Inflammatory macrophage treated with lipopolysaccharide for 1 hour (primary cell): ENCODE measurements at places on chromosomes 6 and 20.

- DNase-seq: peak; percentile 96
Measured at GRCh38 chr6:53593001-53593488, 48.1 kb upstream of the GCLC start.

DNA sequence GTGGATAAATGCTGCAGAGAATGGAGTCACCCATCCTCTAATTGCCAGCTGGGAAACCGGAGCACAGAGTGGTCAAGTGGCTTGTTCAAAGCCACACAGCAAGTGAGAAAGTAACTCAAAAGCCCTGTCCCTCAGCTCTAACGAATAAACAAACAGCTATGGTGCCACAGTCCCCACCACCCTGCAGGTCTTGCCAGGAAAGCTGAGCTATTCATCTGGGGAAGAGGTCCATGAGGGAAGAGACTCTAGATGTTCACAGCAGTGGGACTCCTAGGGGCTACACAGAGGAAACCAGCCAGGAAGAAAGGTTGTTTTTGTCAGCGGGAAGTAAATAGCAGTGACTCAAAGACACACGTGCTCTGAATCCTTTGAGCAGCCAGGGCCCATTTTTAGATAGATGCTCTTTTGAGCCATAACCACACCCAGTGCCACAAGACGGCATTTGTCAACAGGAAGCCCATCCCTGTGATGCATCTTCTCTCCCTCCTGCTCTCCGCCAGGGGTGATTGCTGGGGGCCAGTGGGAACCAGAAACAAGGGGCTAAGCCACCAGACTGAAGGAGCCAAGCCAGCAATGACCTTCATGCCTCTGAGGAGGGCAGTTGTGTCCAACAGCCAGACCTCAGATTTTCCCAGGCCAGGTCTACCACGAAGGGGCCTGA, 32.4 kb upstream of the TCP11 start:
- DNase-seq: no peak

DNA sequence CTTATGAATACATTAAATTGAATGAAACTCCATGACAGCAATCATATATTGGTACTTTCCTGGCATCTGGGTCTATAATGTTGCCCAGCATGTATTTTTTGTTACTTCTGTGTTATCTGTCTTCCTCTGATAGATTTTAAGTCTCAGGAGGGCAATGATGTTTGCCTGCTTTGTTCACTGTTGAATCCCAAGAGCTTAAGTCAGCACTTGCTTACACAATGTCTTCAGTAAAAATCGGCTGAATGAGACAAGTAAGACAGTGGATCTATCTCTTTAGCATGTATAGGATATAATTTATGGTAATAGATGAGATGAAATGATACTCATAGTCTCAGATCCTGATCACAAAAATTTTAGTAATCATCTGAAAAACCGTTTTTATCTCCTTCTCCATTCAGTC, 1034.9 kb upstream of the EPHA7 start:
- no peak for DNase-seq

DNA sequence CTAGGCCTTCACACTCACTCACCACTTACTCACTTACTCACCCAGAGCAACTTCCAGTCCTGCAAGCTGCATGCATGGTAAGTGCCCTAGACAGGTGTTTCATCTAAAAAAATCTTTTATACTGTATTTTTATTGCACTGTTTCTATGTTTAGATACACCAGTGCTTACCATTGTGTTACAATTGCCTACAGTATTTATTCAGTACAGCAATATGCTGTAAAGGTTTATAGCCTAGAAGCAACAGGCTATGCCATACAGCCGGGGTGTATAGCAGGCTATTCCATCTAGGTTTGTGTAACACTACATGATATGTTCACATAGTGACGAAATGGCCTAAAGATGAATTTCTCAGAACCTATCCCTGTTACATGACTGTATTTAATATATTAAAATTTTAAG, 37.1 kb upstream of the KCNK5 start:
- no peak for DNase-seq

- no peak for DNase-seq
Measured at GRCh38 chr6:157464653-157465535, 83.9 kb downstream of the ZDHHC14 start.

GRCh38 chr6:140101367-140101766, 726.9 kb upstream of the CITED2 start:
- DNase-seq: no peak

GRCh38 chr6:37556881-37557644, 57.4 kb upstream of the CCDC167 start:
- DNase-seq: no peak

GRCh38 chr6:165556116-165556843, 106.8 kb downstream of the PDE10A start:
- no peak for DNase-seq

DNA sequence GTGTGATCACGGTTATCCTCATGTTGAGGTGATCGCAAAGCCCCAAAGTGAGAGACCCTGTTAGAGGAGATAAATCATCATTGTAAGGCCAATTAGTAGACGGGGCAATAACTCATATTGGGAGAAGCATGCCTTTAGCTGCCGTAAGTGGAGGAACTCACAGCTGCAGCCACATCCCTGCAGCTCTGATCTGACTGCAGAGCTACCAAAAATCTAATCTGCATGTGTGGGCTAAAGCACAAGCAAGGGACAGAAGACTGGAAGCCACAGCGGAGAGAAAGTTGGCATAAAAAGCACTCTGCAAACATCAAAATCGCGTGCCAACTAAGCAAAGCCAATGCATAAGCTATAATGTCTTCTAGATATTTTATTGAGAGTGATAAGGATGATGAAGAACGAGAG, 79.8 kb downstream of the TBC1D7 start:
- DNase-seq: no peak

DNA sequence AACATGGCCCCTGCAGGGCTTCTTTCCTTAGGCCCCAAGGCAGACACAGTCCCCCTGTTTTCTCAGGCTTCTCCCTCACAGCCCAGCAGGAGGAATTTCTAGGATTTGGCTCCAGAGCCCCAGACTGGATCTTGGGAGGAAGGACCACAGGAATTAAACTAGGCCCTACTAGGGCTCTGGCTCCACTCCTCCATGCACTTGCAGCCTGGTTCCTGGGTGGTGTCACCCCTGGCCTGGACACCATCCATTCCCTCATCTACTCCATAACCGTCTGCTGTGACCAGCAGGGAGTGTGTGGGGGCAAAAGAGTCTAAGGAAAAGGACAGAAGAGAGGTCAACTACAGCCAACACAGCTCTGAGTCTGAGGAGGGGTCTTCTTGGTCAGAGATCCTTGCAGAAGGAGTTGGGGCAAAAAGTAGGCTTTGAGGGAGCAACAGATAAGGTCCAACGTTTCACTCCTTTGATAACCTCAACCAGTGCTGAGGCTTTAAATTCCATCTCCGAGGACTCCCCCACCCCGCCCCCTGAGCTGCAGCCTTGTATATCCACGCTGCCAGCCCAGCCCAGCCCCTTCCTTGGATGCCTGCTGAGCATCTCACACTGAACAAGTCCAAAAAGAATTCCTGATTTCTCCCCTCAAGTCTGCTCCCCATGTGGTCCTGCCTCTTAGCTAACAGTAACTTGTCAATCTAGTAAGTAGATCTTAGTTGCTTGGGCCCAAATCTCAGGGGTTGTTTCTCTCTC, 27.9 kb upstream of the SPDEF start:
- no peak for DNase-seq
